ENCODE measurements at places on chromosomes 3 and 15.

DNA sequence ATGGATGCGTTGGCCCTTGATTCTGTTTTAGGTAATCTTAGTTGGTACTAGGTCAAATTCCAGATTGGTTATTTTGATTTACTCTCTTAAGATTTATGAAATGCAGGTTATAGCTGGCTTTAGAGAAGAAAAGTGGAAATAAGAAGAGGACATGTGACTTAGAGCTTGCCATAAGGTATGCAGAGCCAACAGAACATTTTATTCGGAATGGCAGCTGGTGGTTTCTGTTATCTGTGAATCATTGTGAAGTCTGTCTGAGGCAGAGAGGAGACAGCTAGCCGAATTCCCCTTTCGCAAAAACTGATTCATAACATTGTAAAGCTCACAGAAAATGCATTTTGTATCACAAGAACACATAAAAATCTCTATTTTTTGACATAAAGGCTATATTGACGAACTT, 82.1 kb downstream of the FILIP1L start:
- DNase-seq, result peak; percentile 98

GRCh38 chr3:139302801-139303113, 41.1 kb upstream of the MRPS22 start:
- DNase-seq, result no peak

DNA sequence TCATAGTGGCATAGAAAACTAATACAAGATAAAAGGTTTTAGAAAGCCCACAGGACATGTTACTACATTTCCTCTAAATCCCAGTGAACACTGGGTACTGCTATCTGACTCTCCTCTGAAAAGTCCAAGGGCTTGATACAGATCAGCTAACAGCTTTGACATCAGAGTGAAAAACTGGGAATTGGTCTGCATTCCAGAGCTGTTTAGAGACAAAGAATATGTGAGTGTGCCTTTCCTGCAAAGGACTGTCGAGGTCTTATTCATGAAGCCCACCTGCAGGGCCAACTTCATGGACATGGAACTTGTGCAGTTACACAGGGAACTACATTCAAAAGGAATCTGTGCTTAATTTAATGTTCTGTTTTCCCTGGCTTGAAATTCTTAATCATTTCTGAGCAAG, 5.2 kb upstream of the TMCO5A start:
- DNase-seq, result peak; percentile 20

DNA sequence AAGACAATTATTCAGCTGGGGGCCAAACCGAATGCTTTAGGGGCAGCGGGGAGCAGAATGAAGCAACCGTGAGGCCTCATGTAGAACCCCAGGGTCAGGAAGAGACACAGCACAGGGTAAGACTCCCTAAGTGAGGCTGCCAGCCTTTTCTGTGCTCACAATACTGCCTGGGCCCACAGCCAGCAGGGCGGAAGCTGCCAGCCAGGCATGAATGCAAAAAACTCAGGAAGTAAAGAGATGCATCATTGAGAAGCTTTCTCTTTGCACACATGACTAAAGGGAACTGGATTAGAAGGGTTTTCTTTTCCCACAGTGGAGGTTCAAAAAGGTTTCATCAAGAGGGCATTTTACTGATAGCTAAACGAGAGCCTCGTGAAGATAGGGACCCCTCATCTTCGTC, 33.3 kb downstream of the CA12 start:
- DNase-seq, result peak; percentile 64

DNA sequence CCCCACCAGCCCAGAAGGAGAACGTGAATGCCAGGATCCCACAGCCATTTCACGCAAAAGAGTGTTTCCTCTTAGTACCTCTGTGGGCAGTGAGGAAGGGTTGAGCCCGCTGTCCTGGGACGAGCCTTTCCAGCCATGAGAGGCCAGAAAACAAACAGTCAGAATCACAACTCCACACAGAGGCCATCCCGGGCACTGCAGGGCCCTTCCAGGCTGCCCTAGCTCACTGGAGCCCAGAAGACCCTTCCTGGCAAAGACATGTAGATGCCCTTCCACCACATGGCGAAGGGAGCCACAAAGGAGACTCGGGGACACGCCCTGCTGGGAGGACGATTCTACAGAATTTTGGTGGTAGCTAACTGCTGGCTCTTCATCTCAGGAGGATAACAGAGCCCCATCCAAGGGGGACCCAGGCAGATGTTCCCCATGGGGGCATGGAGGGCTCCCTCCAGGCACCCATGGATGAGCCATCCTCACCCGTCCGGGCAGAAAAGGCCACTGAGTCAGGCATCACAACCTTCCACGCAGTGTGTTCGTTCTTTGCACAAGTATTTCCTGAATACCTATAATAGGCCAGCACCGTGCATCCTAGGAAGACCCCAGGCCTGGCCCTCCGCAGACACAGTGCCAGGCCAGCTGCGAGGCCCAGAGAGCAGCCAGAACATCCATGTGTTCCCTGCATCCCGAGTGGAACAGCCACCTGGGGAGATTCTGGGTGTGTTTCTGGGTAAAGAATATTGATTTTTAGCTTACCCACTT, 47.2 kb downstream of the SLC12A8 start:
- DNase-seq, result peak; percentile 47

DNA sequence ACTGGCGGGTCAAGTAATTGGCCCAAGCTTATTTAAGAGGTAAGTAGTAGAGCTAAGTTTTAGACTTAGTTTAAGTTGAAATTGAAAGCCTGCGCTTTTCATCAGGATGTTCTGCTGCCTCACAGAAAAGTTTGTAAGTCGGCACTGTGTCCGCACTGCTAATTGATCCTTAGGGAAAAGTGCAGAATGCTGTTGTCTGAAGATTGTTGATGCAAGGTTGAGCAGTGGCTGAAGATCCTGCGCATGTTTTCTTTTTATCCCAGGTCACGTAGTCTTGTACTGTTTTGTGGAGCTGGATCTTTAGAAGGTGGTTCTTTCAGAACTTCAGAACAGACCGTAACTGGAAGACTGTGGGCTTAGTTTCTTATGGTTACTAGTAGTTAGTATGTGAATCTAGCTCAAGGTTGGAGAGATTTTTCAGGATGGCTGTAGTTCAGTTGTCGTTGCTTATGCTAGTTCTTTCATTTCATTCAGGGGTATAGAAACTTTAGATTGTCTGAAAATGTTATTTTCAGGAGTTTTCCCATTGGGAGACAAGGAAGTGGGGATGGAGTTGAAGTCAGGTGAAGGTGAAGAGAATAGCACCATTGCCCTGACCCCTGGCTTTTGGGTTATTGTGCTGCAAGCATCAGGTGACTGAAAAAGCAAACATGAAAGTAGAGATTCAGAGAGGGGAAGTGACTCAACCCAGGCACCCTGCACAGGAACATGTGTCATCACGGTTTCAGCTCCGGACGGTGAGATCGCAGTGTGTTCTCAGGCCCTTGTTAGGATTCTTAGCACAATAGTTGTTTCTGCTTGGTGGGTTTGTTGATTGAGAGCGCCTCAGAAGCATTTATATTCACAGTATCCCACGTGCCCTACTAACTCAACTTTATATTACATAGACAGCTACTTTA, 32.8 kb downstream of the AKAP13 start:
- DNase-seq, result peak; percentile 98

GRCh38 chr15:88779944-88780343, 23.3 kb upstream of the ACAN start:
- DNase-seq, result no peak

DNA sequence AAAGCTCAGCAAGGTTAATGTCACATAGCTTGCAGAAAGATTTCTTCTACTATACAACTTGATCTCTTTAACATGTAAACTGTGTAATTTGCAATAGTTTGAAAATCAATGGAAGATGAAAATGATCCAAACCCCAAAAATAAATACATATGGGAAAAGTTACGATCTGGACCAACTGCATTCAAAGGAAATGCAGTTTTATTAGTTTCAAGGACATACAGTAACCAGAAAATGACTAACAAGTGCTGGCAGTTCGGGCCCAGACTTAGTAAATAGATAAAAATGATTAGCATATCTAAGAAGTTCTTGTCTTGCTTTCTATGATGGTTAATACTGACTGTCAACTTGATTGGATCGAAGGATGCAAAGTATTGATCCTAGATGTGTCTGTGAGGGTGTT, 37.3 kb upstream of the LEKR1 start:
- peak; percentile 62 for DNase-seq

DNA sequence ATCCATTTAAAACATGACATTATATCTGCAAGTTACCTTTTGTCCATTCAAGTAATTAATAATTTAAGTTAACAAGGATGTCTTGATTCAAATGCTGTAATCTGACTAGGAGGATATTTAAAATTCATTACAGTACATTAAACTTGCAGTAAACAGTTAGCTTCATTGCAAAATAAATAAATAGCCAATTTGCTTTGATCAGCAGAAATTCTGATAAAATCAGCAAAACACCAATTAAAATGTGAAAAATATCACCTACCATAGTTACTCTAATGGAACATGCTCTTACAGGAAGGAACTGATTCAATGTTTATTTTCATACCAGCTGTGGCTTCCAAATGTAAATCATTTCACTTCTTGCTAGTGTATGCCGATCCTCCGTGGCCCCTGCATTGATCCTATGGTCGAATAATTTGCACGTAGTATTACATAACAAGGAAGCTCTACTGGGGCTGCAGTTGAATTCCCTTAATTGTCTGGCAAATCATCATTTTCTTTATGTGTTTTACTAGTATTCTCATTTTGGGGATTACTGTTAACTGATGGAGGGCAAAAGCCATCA, 150.7 kb downstream of the FOXB1 start:
- DNase-seq, result peak; percentile 23

DNA sequence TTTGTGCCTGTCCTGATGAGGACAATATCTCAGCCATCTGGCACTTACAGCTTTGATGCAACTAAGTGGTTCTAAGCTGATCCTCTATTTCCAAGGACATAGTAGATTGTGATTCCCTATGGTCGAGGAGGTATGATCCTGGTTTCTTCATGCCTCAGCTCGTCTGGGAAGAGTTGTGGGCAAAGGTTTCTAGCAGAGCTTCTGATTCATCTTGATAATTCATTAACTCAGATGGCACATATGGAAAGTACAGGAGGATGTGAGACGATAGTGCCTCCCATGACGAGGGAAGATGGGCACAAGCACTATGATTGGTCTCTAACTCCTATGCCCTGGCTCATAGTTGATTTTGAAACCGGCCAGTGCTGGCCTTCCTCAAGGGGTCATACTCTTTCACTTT, 334.2 kb upstream of the SEMA6D start:
- DNase-seq, result no peak

GRCh38 chr3:195258449-195259153, 12.4 kb downstream of the XXYLT1 start:
- DNase-seq, result peak; percentile 28

DNA sequence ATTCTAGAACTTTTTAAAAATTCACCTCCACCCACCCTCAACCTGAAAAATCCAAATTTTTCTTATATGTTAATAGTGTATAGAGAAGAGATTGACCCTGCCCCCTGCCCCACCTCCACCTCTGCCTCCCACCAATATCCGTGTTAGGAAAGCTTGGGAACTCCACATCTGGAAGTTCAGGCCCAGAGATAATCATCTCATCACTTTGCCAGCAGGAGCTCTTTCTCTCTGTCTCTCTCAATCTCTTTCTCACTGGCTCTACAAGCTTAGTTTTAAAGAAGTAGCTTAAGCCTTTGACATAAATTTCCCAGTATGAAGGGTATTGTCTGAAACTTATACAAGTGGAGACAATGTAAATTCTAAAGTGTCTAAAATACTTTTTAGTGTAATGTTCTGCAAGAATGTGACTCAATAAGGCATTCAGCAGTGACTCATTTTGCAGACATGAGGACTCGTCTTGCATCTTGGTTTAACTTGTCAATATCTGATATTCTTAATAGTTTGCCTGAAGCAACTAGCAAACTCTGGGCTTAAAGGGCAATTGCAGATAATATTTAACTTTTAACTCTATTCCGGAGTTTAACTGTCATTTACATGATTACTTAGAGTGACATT, 299.8 kb upstream of the EPHA3 start:
- DNase-seq, result peak; percentile 59

GRCh38 chr15:31498756-31499155, 172.1 kb downstream of the KLF13 start:
- DNase-seq, result no peak

- no peak for DNase-seq
Measured at GRCh38 chr3:56806407-56806806, 4.7 kb upstream of the ARHGEF3 start.

DNA sequence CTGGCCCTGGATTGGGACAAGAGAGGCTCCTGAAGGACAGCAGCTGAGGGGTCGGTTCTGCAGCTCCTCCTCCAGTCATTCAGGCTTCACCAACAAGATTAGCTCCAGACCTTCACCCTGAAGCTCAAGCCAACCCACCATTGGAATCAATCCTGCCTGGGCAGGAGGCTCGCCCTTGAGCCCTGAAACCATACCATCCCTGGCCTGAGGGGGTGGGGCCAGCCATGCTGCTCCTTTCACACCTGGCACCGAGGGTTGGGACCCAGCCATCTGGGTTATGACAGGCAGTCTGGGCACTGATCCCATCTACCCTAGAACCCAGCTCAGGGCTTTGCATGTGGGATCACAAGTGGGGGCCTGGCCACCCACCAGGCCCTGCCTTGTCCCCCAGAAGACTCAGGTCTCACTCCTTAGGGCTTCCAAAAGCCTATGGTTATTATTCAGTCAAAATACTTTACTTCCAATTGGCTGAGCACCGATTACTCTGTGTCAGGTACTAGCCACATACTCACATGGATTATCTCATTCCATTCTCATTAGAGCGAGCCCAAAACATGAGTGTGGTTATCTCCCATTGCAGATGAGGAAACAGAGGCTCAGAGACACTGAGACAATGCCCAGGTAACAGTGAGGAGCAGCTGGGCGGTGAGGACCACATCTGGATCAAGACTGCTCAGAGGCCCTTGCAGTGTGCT, 3.1 kb downstream of the ABHD14B start:
- DNase-seq, result no peak

DNA sequence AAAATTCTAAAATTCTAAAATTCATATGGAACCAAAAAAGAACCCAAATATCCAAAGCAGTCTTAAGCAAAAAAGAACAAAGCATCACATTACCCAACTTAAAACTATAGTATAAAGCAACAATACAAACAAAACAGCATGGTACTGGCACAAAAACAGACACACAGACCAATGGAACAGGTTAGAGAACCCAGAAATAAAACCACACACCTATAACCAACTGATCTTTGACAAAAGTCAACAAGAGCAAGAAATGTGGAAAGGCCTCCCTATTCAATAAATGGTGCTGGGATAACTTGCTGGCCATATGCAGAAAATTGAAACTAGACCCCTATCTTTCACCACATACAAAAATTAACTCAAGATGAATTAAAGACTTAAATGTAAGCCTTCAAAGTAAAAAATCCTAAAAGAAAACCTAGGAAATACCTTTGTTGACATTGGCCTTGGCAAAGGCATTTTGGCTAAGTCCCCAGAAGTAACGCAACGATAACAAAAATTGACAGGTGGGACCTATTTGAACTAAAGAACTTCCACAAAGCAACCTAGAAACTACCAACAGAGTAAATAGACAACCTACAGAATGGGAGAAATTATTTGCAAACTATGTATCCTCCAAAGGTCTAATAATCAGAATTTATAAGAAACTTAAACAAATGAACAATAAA, 56.9 kb downstream of the TTBK2 start:
- no peak for DNase-seq

GRCh38 chr3:62926494-62926893, 51.3 kb upstream of the CADPS start:
- DNase-seq, result no peak
